ENCODE measurements at places on chromosomes 7 and 10.

GRCh38 chr7:111840528-111840927, 278.2 kb upstream of the IMMP2L start:
- no peak for DNase-seq

GRCh38 chr10:129075508-129075907, 391.5 kb upstream of the MGMT start:
- no peak for DNase-seq

- DNase-seq = no peak
Observed at GRCh38 chr10:108970016-108970415, 953.3 kb downstream of the XPNPEP1 start.

- DNase-seq = no peak
Observed at GRCh38 chr7:107980171-107980570, 22.8 kb downstream of the LAMB1 start.

DNA sequence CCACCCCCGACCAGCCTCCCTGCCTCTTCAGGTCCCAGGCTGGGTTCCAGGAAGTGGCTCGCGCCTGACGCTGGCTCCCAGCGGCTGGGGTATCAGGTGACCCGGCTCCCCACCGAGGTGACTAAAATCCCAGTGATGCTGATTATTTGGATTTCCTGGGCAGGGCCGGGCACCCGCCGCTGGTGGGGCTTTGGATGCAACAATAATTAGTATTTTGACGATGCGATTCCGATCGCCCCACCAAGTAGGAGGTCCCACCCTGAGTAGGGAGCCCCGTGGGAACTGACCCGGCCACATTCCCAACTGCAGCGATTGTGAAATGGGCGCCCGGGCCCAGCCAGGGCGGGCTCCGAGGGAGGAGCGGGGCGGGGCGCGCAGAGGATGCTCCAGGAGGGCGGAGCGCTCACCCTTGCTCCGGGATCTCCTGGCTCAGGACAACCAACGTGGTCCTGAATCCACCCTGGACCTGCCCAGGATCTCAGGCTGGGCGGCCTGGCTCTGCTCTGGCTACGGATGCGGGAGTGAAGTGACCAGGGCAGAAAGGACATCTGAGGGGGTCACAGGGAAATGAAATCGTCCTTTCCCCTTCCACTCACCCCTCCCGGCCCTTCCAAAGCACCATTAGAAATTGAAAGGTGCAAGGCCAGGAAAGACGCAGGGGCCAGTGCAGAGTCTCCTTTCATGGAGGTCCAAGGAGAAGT, 32.6 kb downstream of the DUSP5 start:
- DNase-seq = peak; percentile 28

GRCh38 chr7:130090745-130091532, 20.6 kb downstream of the KLHDC10 start:
- no peak for DNase-seq

DNA sequence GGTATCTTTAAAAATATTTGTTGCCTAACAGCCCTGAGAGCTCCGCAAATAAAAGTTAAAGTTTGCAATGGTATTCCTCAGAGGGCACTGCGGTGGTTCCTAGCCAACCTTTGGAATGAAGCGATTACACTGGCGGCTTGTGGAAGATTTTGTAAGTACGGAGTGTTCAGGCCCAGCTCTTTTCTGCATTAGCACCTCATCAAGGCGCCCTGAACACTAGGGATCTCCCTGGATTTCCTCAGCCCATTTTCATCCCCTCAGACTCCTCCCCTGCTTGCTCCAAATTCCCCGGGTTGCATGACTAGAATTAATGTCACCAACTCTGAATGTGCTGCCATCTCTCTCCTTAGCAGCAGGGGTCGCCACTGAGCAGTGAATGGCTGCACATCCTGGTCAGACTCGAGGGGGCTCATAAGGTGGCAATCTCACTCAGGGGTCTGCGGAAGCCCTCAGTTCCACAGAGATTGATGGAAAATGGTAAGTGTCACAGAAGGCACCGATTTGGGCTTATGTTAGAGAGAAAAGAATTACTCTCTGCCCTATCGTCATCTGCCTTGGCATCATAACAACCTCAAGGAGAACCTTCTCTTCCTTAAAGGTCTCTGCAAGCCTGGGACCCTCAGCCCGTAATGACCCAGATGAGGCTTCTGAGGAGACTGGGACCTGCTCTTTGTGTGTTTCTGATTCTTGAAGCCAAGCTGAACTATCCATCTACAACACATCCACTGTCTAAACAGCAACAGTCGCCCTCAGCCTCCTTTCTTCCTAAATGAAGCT, 262.8 kb upstream of the AOAH start:
- DNase-seq = peak; percentile 66
